ENCODE measurements at places on chromosomes 16 and 17. TPM values are rescaled to one million over a fixed set of nuclear protein-coding genes. Genes with fewer than 3 reads are reported as not detected.

GRCh38 chr17:3335876-3336275, 37.7 kb upstream of the OR3A1 start:
- DNase-seq, result peak; percentile 18

GRCh38 chr17:364766-365165, 12.2 kb upstream of the RPH3AL start:
- no peak for DNase-seq

DNA sequence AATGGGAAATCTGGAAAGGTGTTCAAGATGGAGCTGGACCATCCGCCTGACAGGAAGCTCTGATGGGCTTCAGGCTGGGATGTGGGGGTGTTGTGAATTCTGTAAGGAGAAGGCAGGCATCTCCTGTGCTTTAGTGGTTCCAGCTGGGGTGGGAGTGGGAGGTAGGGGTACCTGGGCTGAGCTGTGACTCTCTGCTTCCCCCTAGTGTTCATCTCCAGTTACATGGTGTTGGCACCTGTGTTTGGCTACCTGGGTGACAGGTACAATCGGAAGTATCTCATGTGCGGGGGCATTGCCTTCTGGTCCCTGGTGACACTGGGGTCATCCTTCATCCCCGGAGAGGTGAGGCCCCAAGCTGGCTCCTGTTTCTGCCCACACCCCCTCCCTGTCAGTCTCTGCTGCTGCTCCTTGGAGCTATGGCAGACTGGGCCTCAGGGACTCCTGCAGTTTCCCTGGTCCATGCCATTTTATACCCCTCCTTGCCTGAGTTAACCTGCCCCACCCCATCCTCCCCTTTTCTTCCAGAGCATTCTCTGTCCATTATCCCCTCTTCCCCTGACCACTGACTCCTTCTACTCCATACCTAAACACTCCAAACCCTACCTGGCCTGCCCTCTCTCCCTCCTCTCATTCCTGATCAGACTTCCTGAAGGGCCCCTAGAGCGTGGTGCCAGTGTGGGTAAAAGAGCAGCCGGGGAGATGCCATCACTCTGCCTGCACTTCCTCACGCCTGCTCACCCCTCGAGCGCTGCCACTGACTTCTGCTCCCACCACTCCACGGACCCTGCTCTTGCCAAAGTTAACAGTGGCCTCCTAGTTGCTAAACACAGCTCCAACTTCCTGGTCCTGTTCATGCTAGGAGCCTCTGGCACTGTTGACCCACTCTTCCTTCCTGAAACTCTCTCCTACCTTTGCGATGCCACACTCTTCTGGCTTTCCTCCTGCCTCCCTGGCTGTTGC, 3.4 kb downstream of the SPNS1 start:
- DNase-seq, result peak; percentile 27

- DNase-seq, result peak; percentile 47
Measured at GRCh38 chr17:82350182-82351030, 8.6 kb upstream of the TEX19 start.

DNA sequence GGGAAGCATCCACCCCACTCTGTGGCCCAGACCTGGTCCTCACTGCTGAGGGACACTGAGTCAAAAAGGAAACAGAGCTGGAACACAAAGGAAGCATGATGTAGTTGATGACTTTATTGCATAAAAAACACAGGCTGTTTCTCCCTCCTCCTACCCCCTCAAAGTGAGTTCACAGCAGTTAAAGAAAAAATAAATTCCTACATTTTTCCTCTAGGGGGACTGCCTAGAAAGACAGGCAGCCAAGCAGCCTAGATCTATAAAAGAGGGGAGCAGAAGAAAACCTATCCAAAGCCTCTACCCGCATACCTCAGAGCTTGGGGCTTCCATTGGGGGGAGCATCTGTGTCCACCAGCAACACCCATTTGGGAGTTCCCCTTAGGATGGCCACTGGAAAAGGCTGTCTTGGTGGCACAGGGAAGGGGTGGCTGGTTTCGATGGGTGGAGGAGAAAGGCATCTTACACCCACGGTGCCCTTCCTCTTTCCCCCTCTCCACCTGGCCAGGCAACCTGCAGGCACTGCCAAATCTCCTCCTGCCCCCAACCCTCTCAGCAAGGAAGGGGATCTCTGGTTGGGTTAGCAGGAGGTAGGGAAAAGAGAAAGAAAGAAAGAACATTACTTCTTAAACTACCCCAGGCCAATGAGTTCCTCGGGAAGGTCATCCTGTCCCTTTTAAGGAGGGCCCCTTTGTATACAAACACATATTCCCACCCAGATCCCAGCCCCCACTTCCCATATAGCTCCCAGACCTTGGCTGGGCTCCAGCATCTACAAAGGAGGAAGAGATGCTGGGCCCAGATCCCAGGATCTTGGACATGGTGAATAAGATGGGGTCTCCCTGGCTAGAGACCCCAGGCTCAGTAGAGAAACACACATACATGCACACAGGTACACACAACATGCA, 4.0 kb upstream of the SCRN2 start:
- DNase-seq, result no peak

DNA sequence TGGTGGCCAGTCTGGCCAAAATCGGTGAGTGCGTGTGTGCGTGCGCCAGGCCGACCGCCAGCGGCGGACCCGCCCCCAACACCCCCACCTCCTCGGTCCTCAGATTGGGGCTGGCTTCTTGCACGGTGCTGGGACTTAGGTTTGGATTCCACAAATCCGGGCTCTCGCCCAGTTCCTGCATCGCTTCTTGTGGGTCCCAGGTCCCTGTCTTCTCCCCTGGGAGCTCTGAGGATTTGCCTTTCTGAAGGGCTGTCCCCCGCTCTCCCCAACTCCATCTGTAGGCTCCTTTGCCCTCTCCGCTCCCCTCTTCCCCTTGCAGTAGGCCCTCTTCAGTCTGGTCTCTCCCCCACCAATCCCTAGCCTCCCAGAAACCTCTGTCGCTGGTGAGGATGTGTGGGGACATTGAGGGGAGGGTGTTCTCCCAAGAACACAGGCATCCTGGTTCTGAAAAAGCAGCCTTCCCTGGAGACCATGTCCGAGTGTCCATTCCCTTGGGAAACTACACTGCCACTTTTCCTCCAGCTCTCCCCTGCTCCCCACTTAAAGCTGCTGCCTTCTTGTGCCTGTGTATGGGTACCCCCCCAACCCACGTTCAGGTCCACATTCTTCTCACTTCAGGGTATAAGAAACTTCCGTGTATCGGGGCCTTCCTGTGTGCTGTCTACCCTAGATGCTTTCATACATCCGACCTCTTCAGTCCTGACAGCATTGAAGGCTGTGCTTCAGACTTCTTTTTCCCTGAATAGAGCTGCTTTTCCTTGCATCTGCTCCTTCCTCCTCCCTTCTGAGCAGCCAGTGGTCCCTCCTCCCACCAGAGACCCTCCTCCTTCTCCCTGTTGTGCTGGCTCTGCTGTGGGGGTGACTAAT, 632 bp downstream of the SLC9A5 start:
- DNase-seq, result no peak

DNA sequence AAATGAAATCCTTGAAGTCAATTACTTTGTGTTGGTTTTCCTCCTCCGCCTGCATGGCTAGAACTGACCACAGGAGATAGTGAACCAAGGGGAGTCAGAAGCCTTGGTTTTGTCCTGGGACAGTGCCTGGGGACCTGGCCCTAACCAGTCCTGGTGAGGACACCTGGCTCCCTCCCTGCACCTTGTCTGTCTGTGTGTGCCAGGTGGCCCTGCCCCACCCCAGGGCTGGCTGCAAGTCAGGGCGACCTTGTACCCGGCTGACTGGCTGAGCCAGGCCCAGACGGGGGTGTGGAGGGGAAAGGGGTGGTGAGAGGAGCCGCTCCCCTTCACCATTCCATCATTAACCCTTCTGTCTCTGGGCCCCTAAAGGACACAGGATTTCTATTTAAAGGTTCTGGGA, 3.4 kb downstream of the RAPGEFL1 start:
- peak; percentile 34 for DNase-seq

DNA sequence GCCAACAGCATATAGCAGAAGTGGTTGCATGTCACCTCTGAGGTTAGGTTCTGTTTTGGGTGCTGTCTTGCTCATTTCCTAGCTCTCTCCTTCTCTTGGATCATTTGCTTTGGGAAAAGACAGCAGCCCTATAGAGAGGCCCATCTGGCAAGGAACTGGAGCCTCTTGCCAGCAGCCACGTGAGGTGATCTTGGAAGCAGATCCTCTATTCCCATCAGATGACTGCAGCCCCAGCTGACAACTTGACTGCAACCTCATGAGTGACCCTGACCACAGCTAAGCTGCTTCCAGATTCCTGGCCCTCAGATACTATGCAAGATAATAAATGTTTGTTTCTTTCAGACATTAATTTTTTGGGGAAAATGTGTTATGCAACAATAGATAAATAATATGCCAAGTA, 213.3 kb upstream of the HS3ST4 start:
- DNase-seq, result no peak

GRCh38 chr16:66263973-66264310, 102.5 kb upstream of the CDH5 start:
- no peak for DNase-seq

- no peak for DNase-seq
Measured at GRCh38 chr16:85017151-85017550, 5.8 kb upstream of the ZDHHC7 start.

DNA sequence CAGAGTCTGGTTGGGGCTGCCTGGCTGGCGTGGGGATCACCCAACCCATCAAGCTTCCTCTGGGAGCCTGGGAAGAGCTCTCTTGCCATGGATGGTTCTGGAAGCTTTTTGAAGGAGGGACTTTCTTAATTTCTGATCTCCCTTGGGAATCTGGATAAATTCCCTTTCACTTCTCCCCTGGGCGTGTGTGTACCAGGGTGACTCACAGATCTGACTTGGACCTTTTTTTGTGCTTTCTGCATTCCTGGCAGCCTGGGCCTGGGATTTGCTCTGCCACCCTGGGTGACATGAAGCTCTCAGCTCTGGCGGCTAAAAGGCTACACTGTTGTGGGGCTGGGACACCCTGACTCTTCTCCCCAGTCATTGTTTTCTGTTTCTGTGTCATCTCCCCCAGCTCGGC, 70.1 kb downstream of the ABCC1 start:
- DNase-seq, result peak; percentile 85

DNA sequence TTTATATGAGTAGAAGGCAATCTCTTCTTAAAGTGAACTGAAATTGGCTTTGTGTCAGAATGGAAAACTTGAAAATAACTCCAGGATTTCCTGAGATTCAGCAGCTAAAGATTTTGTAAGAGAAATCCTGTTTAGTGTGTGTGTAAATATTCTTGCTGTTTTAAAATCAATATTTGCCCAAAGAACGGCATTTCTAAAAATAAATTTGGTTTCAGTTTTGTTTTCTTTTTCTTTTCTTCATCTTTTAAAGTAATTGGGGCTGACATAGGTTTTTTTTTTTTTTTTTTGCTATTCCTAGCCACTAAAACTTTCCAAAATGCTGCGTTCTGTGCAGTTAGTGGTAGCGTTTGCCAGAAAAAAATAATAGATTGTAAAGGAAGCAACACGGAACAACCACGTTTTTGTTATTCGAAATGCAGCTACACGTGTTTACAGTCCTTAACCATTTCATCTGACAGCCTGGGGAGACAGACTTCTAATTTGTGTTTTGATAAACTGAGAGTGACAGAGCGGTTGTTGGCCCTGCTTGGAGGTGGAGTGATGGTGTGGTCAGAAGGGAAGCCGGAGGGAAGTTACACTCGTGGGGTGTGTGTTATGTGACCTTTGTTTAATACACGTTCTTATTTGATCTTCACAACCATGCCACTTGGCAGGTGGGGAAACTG, 21.6 kb upstream of the SMPD3 start:
- DNase-seq, result no peak

DNA sequence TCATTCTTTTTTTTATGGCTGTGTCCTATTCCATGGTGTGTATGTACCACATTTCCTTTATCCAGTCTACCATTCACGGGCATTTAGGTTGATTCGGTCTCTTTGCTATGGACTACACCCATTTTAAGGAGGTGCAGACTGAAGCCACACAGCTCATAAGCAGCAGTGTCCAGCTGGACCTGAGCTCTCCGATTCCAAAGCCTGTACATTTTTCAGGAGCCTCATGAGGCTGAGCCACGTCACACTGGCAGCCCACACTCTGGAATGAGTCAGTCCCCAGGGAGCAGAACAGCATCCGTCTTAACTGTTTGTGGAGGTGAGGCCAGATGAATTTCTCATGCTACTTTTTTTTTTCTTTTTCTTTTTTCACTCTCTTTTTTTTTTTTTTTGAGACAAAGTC, 116.1 kb downstream of the C16orf95 start:
- DNase-seq, result peak; percentile 93

GRCh38 chr16:56332464-56333079, 92.8 kb downstream of the AMFR start:
- peak; percentile 88 for DNase-seq

DNA sequence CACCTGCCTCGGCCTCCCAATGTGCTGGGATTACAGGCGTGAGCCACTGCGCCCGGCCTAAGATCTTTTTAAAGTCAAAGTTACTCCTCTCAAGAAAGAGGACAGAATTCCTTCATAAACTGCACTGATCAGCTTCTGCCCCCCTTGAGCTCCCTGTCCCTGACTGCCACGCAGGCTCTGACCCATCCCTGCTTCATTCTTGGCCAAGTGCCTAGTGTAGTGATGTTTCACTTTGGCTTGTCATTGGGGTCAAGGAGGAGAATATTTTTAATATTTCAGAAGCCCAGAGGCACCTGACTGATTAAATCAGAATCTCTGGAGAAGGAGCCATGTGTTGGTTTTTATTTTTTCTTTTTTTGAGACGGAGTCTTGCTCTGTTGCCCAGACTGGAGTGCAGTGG, 9.1 kb downstream of the MRM1 start:
- no peak for DNase-seq

DNA sequence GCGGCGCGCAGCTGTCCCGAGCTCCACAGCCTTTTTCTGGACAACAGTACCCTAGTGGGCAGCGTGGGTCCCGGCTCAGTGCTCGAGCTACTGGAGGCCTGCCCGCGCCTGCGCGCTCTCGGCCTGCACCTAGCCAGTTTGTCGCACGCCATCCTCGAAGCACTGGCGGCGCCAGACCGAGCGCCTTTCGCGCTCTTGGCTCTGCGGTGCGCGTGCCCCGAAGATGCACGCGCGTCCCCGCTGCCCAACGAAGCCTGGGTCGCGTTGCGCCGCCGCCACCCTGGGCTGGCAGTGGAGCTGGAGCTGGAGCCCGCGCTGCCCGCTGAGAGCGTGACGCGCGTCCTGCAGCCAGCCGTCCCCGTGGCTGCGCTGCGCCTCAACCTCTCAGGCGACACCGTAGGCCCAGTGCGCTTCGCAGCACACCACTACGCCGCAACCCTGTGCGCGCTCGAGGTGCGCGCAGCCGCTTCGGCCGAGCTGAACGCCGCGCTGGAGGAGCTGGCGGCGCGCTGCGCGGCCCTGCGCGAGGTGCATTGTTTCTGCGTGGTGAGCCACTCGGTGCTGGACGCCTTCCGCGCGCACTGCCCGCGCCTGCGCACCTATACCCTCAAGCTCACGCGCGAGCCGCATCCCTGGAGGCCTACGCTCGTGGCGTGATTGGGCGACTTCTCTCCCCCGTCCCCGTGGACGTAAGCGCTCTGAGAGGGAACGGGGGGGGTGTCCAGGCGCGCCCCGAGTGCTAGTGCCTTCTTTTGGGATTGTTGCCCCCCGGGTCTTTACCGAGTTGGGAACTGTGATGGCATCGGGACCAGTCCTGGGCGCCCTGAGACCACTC, 1.2 kb upstream of the HSF4 start:
- no peak for DNase-seq

The PRCD gene
- not detected for total RNA-seq

The KRTAP3-1 gene
- not detected for total RNA-seq

The PLA2G15 gene
- total RNA-seq, result 6.4 TPM

The GSG1L gene
- not detected for total RNA-seq

The COPZ2 gene
- total RNA-seq, result not detected

All from MCF 10A (cell line).